ENCODE measurements at places on chromosomes 4 and X. TPM values are rescaled to one million over a fixed set of nuclear protein-coding genes. Genes with fewer than 3 reads are reported as not detected.
A peak's percentile ranks its signal among the peaks of the same experiment; 100 is the strongest.

GRCh38 chr4:78763251-78763650 lies 12.9 kb upstream of the BMP2K start:
- H3K36me3 ChIP-seq: no peaks in the 10 kb centered on the region
- H3K4me1 ChIP-seq: no peaks in the 10 kb centered on the region
- H3K4me3 ChIP-seq: no peak overlapping the region
- H3K27me3 ChIP-seq: no peaks in the 10 kb centered on the region
- no peak overlapping the region for H3K27ac ChIP-seq

Gene RS1
- not detected for total RNA-seq

- H3K27ac ChIP-seq: no peak overlapping the region
- no peaks in the 10 kb centered on the region for H3K36me3 ChIP-seq
- no peaks in the 10 kb centered on the region for H3K27me3 ChIP-seq
- no peak for DNase-seq
- no peak overlapping the region for H3K4me3 ChIP-seq
- no peaks in the 10 kb centered on the region for H3K4me1 ChIP-seq
These were observed 15.3 kb downstream of the STAG2 start for GRCh38 chrX:123976706-123977316.

DNA sequence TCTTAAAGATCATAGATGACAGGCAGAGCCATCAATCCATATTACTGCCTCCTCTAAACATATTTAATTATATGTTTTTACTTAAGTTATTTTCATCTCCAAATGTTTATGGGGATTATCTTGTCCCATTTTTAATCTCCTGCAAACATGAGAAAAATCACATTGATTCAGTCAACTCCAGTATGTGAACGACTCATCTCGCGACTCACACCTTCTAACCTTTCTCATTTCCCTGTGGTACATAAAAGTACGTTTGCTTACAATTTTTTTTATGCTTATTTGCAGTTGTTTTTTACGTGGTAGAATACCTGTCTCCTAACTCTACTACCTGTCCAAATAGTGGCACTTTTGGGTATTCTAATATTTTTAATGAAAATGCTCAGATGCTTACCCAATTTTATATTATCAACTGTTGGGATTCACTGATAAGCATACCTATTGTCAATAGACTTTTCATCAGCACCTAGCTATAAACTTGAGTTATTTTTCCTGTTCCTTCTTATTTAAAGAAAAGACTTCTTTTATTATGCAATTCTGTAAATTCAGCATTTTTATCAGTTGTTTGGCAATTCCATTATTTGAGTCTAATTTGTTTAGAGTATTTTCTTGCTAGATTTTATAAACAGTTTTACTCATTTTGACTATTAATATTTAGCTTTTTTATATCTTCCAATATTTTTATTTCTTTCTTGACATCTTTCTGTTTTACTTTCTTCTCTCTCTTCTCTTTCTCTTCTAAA lies 276.6 kb downstream of the ANK2 start:
- no peak overlapping the region for H3K4me3 ChIP-seq
- no peak for DNase-seq
- H3K36me3 ChIP-seq: peaks cover 42% of the 10 kb centered on the region
- no peak overlapping the region for H3K27ac ChIP-seq
- H3K27me3 ChIP-seq: no peaks in the 10 kb centered on the region

DNA sequence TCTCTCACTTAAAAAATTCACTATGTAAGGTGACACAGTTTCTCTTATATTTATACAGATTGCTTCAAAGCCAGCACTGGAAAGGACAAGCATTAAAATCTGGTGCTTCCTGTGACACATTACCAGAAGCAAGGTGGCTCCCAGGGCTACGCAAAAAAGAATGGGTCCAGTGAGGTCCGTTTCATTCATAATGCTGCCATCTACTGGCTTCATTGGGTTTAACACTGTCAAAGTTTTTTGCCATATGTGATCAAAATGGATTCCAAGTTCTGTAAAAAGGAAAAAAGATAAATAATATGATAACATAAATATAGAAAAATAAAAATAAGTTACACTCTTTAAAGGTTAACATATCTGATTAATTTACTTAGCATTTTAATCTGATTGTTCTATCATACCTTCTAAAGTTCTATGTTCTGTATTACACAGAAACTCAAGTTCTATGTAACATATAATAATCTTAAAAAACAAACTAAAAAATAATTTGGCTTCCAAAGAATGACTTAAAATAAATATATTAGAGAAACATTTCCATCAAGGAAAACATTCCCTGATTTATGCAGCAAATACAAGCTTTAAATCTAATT lies 22.1 kb downstream of the YIPF7 start:
- H3K4me1 ChIP-seq: no peaks in the 10 kb centered on the region
- peak; percentile 67 for DNase-seq
- no peak overlapping the region for H3K27ac ChIP-seq
- H3K27me3 ChIP-seq: peaks cover 12% of the 10 kb centered on the region

DNA sequence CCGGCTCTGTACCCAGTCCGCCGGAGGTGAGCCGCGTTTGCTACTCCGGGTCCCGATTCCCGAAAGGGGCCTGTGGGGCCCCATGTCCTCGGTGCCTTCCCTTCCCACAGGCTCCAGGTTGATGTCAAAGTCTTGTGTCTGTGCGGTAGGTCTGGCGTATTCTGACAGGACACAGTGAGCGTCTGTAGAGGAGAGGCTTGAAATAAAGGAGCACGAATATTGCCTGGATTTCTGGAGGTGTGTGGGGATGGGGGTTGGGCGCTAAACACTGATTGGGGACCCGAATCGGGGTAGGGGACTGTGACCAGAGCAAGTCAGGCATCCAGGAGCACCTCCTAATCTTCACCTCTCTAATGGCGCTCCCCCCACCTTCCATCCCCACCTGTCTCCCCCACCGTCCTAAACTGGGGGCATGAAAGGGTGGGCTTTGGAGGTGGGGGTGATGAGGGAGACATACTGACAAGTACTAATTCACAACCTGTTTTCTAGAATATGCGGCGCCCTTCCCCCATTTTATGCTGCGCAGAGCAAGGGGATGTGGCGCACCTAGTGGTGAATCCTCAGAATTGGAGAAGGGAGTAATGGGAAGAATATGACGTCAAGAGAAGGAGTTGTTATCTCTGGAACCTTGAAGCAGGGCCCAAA lies 855 bp downstream of the GPRASP2 start:
- no peaks in the 10 kb centered on the region for H3K36me3 ChIP-seq
- DNase-seq: peak; percentile 74
- H3K27me3 ChIP-seq: peaks cover 5% of the 10 kb centered on the region

GRCh38 chrX:113260474-113260873 lies 419.8 kb upstream of the AMOT start:
- H3K4me3 ChIP-seq: no peak overlapping the region
- H3K27ac ChIP-seq: no peak overlapping the region
- no peaks in the 10 kb centered on the region for H3K27me3 ChIP-seq
- no peaks in the 10 kb centered on the region for H3K36me3 ChIP-seq
- H3K4me1 ChIP-seq: no peaks in the 10 kb centered on the region

Gene LRIT3
- 1.2 TPM for total RNA-seq

- H3K27me3 ChIP-seq: peaks cover 100% of the 10 kb centered on the region
- peak; percentile 52 for DNase-seq
- no peak overlapping the region for H3K4me3 ChIP-seq
- no peak overlapping the region for H3K27ac ChIP-seq
These were observed 4.2 kb downstream of the PRDM8 start for GRCh38 chr4:80201252-80202151.

Gene SOWAHB
- total RNA-seq: 2.9 TPM

DNA sequence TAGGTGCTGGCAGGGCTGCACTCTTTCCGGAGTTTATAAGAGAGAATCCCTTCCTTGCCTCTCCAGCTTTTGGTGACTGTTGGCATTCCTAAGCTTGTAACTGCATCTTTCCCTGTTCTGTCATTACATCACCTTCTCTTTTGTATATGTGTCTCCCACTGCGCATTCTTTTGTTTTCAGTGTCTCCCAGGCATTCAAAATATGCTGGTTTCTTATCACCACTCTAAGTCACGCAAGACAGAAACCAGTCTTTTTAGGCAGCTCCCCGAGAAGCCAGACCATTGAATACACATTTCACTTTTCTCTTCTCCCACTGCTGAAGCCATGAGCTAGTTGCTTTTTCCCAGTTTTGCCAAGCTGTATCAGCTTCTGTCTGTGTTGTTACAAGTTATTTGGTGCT lies 71.0 kb downstream of the LAS1L start:
- peak overlapping the region; percentile 94 for H3K27ac ChIP-seq
- H3K27me3 ChIP-seq: no peaks in the 10 kb centered on the region
- H3K4me3 ChIP-seq: peak overlapping the region; percentile 49
- H3K4me1 ChIP-seq: no peaks in the 10 kb centered on the region
- DNase-seq: peak; percentile 75

Gene CLCN3
- 36.4 TPM for total RNA-seq

Gene RIBC1
- 2.3 TPM for total RNA-seq

GRCh38 chrX:2576793-2577192 lies 76.0 kb upstream of the DHRSX start:
- peaks cover 8% of the 10 kb centered on the region for H3K27me3 ChIP-seq
- H3K36me3 ChIP-seq: no peaks in the 10 kb centered on the region
- no peak overlapping the region for H3K4me3 ChIP-seq

Gene STAP1
- total RNA-seq: not detected

GRCh38 chr4:11250510-11250909 lies 178.2 kb downstream of the HS3ST1 start:
- no peak for DNase-seq
- H3K27me3 ChIP-seq: no peaks in the 10 kb centered on the region
- no peaks in the 10 kb centered on the region for H3K36me3 ChIP-seq
- no peak overlapping the region for H3K4me3 ChIP-seq
- H3K27ac ChIP-seq: no peak overlapping the region

Gene SYNPO2
- total RNA-seq: 0.37 TPM

Gene GSPT2
- total RNA-seq: 22.5 TPM
